ENCODE measurements at places on chromosomes 13 and 19.
A peak's percentile ranks its signal among the peaks of the same experiment; 100 is the strongest.

DNA sequence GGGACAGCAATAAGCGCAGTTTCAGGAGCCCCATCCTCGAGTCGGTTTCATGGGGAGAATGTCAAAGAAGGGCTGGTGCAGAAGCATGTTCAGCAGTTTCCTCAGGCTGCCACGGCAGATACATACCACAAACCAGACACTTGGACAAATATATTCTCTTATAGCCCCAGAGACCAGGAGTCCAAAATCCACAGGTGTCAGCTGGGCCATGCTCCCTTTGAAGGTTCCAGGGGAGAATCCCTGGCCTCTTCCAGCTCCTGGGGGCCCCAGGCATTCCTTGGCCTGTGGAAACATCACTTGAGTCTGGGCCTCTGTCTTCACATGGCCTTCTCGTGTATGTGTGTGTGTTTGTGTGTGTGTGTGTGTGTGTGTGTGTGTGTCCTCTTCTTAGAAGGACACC lies 164.1 kb downstream of the UQCRFS1 start:
- H3K27ac ChIP-seq = no peak overlapping the region
- H3K27me3 ChIP-seq = peaks cover 5% of the 10 kb centered on the region
- DNase-seq = no peak
- H3K36me3 ChIP-seq = no peaks in the 10 kb centered on the region
- no peaks in the 10 kb centered on the region for H3K4me1 ChIP-seq
- no peak overlapping the region for H3K4me3 ChIP-seq

- H3K27me3 ChIP-seq = peaks cover 11% of the 10 kb centered on the region
- no peak for DNase-seq
- no peak overlapping the region for H3K4me3 ChIP-seq
- H3K4me1 ChIP-seq = no peaks in the 10 kb centered on the region
- H3K27ac ChIP-seq = no peak overlapping the region
These were observed 305.1 kb downstream of the ITGBL1 start for GRCh38 chr13:101757446-101758039.

DNA sequence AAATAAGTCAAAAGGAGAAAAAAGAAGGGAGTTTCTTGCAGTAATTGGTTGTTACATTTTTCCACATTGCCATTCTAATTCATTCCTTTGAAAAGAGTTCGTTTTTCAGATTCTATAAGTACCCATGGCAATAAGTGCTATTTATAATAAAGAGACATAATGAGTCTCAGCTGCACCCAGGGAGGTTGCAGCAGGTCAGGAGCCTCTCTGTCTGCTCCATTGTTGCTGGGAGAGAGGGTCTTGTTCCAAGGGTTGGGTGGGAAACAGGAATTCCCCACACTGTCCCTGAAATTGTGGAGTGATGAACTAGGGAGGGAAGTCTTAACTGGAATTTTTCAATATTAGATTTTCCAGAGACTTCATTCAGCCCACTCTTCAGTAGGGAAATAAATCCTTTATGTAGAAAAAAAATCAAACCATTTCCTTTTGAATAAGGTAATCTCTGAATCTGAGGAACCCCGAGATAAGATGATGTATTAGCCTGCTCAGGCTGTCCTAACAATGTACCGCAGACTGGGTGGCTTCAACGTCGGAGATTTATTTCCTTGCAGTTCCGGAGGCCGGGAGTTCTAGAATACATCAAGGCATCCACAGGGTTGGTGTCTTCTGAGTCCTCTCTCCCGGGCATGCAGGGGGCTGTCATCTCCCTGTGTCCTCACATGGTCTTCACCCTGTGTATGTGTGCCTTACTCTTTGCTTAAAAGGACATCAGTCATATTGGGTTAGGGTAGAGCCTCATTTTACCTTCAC lies 342.7 kb upstream of the TMTC4 start:
- H3K4me1 ChIP-seq = no peaks in the 10 kb centered on the region
- no peak for DNase-seq
- peaks cover 16% of the 10 kb centered on the region for H3K27me3 ChIP-seq

DNA sequence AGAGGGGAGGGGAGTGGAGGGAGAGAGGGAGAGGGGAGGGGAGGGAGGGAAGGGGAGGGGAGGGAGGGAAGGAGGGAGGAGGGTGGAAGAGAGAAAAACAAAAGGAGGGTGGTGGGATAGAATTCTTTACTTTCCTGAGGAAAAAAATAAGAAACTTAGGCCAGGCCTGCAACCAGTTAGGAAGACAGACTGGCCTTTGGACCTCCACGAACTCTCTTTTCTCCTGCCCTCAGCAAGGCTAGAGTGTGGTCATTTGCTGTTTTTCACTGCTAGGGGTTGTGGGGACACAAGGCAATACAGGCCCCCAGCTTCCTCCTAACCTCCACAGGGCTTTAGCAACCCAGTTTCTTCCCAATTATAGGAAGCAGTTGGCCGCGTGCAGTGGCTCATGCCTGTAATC lies 4.2 kb downstream of the CCDC8 start:
- no peak for DNase-seq
- peaks cover 11% of the 10 kb centered on the region for H3K4me1 ChIP-seq
- peaks cover 69% of the 10 kb centered on the region for H3K27me3 ChIP-seq
- H3K4me3 ChIP-seq = no peak overlapping the region
- no peaks in the 10 kb centered on the region for H3K36me3 ChIP-seq

GRCh38 chr13:22198641-22199217 lies 527.9 kb downstream of the FGF9 start:
- no peaks in the 10 kb centered on the region for H3K4me1 ChIP-seq
- no peaks in the 10 kb centered on the region for H3K36me3 ChIP-seq
- H3K27ac ChIP-seq = no peak overlapping the region
- no peak for DNase-seq

DNA sequence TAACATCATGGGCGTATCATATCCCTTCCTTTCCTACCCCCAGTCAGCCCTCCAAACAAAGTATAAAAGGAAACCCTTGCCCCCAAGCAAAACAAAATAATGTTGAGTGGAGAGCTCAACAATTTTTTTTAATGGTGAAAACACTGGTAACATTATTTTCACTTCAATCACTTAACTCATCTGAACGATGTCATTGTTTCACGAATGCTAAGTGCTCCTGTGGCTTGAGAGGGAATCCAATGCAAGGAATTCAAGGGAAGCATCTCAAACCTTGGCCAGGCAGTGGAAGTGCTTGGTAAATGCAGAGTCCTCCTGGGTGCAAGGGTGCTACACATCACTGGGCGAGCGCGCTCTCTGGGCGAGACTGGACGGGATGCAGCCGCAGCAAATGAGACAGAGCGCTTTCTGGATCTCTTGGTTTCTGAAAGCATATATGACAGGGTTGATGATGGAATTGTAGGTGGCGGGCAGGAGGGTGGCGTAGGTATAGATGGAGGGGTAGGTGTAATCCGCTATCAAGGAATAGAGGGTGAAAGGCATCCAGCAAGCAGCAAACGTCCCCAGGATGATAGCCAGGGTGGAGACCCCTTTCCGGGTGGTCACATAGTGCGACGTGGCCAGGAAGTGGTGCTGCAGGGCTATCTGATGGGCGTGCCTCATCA lies 2.0 kb downstream of the GPR12 start:
- H3K4me3 ChIP-seq = no peak overlapping the region
- H3K27ac ChIP-seq = no peak overlapping the region
- peaks cover 49% of the 10 kb centered on the region for H3K27me3 ChIP-seq
- H3K4me1 ChIP-seq = peaks cover 9% of the 10 kb centered on the region
- no peaks in the 10 kb centered on the region for H3K36me3 ChIP-seq

GRCh38 chr19:41426952-41427646 lies at the start of gene B3GNT8:
Gene B3GNT8, minus strand, starts transcription at chr19:41427374. Its CDS starts 596 bp downstream, at chr19:41426778.
- H3K27me3 ChIP-seq = no peaks in the 10 kb centered on the region
- DNase-seq = peak; percentile 73
- H3K27ac ChIP-seq = peak within 1 kb of the TSS; percentile 73
- peaks cover 18% of the 10 kb centered on the region for H3K36me3 ChIP-seq
- H3K4me1 ChIP-seq = peaks cover 18% of the 10 kb centered on the region

- no peak overlapping the region for H3K4me3 ChIP-seq
- peaks cover 46% of the 10 kb centered on the region for H3K4me1 ChIP-seq
- no peak overlapping the region for H3K27ac ChIP-seq
- DNase-seq = no peak
- H3K27me3 ChIP-seq = peaks cover 78% of the 10 kb centered on the region
- no peaks in the 10 kb centered on the region for H3K36me3 ChIP-seq
These were observed 2.2 kb downstream of the GFY start for GRCh38 chr19:49427339-49427738.

- DNase-seq = no peak
- H3K27ac ChIP-seq = peak overlapping the region; percentile 51
- H3K36me3 ChIP-seq = peaks cover 7% of the 10 kb centered on the region
These were observed 1.7 kb upstream of the ZNF446 start for GRCh38 chr19:58474291-58474996.

- H3K4me1 ChIP-seq = no peaks in the 10 kb centered on the region
- no peaks in the 10 kb centered on the region for H3K27me3 ChIP-seq
- H3K27ac ChIP-seq = no peak overlapping the region
- H3K36me3 ChIP-seq = no peaks in the 10 kb centered on the region
- DNase-seq = no peak
These were observed 146.4 kb upstream of the SLITRK5 start for GRCh38 chr13:87524775-87525174.

DNA sequence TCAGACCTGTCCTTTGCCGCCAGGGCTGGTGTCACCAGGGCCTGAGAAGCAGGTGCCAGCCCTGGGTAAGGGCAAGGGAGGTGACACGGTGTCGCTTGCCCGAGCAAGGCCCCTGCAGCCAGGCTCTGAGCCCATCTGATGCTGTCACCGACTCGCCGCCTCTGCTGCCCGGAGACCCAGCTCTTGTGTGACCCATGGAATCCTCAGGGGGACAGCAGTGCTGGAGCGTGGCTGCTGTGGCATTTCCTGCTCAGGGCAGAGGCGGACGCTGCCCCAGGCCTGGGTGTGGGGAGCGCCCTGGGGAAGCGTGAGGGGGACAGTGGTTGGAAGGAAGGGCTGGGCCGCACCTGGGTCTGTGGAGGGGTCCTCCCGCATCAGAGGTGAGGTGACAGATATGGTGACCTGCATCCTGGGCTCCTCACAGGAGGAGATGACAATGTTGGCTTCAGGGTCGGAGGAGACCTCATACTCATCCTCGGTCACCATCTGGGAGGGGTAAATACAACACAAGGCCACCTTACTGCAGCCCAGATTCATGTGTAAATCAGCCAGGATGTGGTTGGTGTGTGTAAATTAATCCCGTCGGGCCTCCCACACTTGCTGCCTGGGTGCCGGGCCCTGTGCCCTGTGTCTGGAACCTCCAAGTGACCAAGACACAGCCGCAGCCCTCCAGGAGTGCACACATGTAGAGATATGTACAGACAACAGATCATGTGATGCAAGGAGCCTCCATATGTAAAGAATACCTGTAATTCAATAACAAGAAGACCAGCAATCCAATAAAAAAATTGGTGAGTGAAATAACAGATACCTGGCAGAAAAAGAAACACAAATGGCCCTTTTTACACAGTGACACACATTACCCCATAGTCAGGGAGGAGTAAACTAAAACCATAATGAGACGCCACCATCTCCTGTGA lies 27.6 kb upstream of the MATK start:
- no peak for DNase-seq
- no peaks in the 10 kb centered on the region for H3K36me3 ChIP-seq
- peak overlapping the region; percentile 96 for H3K27ac ChIP-seq
- H3K4me3 ChIP-seq = no peak overlapping the region
- H3K4me1 ChIP-seq = peaks cover 50% of the 10 kb centered on the region
- H3K27me3 ChIP-seq = no peaks in the 10 kb centered on the region

- no peak for DNase-seq
- no peak overlapping the region for H3K4me3 ChIP-seq
- H3K36me3 ChIP-seq = no peaks in the 10 kb centered on the region
- H3K27ac ChIP-seq = no peak overlapping the region
These were observed 25.8 kb downstream of the COL4A1 start for GRCh38 chr13:110280985-110281688.

DNA sequence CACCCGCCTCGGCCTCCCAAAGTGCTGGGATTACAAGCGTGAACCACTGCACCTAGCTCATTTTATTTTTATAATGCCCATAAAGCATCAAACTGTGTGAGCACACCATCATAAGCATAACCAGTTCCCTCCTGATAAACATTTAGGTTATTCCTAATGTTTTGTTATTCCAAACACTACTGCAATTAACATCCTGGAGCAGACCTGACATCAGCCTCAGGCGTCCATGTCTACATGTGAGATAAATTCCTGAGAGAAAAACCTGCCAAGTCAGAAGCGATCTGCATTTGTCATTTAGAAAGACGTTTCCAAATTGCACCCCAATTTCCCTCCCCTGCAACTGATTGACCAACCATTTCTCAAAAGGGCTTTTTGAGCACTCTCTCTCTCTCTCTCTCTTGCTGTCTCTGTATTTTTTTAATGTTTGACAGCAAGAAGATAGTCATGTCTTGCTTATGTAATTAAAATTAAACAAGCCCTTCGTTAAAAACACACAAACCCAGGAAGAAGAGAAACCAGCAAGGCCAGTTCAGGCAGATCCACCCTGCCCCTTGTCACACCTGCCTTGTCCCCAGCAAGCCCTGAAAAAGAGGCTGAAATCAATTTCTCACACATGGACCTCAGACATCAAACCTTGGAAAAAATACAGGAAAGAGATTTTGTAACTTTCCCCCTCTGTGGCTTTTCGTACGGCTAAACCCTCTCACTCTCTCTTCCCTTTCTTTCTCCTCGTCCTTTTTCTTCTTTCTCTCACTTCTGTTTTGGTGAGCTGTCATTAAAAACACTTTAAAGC lies 9.9 kb downstream of the LYPD3 start:
- H3K4me1 ChIP-seq = peaks cover 26% of the 10 kb centered on the region
- DNase-seq = no peak
- no peaks in the 10 kb centered on the region for H3K27me3 ChIP-seq
- no peaks in the 10 kb centered on the region for H3K36me3 ChIP-seq
- H3K27ac ChIP-seq = no peak overlapping the region

GRCh38 chr13:34462843-34463242 lies 479.2 kb upstream of the NBEA start:
- DNase-seq = no peak
- H3K36me3 ChIP-seq = no peaks in the 10 kb centered on the region
- no peaks in the 10 kb centered on the region for H3K4me1 ChIP-seq

DNA sequence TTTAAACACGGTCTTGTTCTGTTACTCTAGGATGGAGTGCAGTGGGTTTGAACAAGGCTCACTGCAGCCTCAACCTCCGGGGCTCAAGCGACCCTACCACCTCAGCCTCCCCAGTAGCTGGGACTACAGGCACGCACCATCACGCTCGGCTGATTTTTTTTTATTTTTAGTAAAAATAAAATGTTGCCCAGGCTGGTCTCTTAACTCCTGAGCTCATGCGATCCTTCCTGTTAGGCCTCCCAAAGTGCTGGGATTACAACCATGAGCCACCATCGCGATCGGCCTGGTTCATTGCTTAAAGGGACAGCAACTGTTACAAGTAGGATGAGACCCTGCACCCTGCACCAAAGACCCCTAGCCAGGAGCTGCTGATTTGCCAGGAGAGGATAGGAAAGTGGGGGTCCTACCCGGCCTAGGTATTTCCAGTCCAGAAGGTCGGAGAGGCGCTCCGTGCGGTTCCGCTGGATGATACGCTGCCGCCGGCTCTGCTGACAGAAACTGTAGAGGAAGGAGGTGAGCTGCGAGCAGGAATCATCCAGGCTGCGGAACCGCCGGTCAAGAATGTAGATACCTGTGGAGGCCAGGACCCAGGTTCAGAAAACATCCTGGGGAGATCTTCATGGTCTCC lies 5.1 kb downstream of the FTL start:
- peaks cover 19% of the 10 kb centered on the region for H3K4me1 ChIP-seq
- no peaks in the 10 kb centered on the region for H3K27me3 ChIP-seq
- no peak for DNase-seq
- H3K27ac ChIP-seq = no peak overlapping the region
- H3K4me3 ChIP-seq = no peak overlapping the region
- peaks cover 52% of the 10 kb centered on the region for H3K36me3 ChIP-seq

Data from activated CD4-positive, alpha-beta T cell treated with anti-CD3 and anti-CD28 coated beads for 36 hours (primary cell).